Right hindlimb (tissue), 1 donor: ENCODE measurements at places on chromosomes 12 and 14.
A peak's percentile ranks its signal among the peaks of the same experiment; 100 is the strongest.

GRCh38 chr14:104513641-104514046, 65.9 kb upstream of the C14orf180 start:
- DNase-seq = no peak

DNA sequence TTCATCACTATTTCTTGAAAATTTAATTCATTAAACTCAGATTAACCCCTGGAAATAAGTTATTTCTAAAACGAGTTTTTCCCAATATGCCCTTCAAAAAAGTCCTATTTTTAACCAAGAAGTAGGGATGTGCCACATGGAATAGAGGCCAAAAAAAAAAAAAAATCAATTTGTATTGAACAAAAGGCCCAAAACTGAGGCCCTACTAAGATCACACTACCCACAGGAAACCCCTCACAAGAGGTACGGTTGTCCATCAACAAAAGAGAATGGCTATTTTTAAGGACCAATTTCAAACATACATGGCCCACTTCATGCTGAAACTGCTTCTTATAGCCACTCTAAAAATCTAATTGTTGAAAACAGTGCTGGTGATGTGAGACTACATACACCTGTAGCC, 7.5 kb upstream of the BAZ2A start:
- DNase-seq = no peak

DNA sequence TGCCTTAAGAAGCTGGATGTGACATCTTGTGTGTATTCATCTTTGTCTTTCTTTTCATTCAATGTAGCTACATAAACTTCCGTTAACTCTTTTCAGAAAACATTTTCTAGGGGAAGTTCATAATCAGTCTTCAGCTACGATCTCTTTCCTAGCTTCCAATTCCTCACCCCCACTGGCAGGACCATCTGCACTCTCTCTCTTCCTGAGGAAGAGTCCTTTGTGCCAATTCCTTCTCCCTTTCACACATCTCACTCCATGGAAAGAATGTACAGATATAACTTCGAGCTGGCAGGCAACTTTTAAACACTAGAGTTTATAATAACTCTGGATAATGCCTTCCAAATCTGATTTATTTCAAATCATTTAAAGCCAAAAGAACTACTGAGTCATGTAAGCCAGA, 495.7 kb downstream of the GALC start:
- no peak for DNase-seq

DNA sequence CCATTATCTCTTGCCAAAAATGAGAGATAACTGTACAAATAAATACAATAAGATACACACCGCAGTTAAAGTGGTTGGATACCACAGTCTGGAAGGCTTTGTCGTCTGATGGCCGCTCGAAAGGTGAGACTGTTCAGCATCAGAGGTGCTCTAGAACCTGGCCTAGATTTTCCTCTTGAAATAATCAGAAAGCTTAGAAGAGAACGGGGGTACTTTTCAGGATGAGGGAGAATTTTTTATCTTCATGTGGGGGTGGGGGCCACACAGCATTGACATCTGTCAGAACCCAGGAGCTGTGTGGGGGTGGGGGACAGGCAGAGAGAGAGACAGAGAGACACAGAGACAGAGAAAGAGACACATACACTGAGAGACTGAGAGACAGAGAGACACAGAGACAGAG, 90.5 kb downstream of the GALNT9 start:
- no peak for DNase-seq

DNA sequence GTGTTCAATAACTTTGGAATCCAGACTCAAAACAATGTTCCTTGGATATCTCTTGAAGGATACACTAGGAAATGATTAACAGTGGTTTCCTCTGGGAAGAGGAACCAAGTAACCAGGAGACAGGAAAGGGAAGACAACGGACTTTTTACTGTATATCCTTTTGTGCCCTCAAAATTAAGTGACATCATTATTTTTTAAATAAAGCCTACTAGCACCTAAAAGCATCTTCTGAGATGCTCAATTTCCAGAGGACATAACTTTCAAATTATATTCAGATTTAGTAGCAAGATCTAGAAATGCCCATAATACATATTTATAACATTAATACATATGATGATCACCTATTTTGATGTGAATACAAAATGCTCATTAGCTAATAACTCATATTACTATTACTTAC, 6.5 kb downstream of the HECTD1 start:
- DNase-seq = no peak

DNA sequence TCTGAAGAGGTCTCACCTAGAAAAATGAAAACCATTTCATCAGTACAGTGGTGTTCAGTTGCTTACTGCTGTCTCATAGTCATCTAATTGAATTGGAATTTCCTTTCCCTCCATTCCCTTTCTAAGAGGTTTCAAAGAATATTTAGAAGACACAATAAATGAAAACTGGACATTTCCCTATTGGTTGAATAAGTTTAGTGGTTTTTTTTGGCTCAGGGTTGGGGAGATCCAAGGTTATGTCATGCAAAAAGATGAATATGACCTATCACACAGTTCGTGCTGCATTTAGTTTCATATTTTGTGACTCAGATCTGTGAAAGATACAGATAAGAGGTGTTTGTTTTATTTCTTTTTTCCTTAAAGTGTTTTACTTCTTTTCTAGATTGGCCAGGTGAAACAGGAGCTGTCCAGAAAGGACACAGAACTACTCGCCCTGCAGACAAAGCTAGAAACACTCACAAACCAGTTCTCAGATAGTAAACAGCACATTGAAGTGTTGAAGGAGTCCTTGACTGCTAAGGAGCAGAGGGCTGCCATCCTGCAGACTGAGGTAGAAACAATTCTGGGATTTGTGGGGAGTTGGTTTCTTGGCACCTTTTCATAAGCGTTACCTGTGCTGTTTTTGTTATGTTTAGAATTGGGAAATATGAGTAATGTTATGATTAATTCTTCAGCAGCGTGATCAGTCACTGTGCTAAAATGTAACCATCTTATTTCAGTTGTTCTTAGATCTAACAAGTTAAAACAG, 124.6 kb downstream of the ERC1 start:
- DNase-seq = no peak

DNA sequence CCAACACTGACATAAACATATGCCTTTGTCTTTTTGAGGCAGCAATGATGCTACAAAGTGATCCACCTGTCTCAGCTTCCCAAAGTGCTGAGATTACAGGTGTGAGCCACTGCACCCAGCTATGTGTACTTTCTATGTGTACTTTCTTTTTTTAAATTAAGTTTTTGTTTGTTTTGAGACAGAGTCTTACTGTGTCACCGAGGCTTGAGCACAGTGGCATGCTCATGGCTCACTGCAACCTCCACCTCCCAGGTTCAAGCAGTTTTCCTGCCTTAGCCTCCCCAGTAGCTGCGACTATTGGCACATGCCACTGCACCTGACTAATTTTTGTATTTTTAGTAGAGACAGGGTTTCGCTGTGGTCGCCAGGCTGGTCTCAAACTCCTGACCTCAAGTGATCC, 172.5 kb upstream of the ALG10B start:
- DNase-seq = no peak

DNA sequence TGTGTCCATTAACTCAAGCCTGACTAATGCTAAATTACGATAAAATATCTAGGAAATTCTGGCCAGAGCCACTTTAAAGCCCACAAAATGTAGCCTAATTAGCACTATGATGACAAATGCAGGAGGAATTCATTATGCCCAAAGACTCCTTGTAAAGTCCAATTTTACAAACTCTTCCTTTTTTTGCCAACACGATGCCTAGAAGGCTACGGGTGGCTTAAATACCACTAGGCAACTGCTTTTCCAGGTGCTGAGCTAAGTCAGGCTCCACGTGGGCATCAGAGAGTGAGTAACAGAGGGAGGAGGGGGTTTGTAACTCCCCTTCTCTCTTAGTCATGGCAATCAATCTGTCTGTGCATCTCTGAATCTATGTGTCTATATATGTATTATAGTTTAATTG, 172.4 kb upstream of the NTF3 start:
- DNase-seq = no peak

DNA sequence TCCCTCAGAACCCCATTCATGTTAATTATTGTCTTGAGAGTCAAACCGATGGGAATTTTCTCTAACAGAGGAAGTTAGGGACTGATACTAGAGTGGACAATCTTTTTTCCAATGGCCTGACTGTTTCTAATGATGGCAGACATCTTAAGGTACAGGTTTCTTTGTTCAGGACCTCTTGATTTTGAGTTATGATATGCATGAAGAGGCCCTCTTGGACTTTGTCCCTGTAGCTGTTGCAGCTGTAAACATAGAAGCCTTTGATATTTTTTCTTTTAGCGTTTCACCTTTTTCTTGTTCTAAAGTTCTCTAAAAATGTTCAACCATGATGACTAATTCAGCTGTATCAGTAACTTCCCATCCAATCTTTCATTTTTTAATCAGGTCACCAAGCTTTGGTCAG, 53.0 kb downstream of the LGR5 start:
- no peak for DNase-seq

GRCh38 chr12:30145684-30146032, 361.9 kb upstream of the TMTC1 start:
- no peak for DNase-seq

GRCh38 chr12:94795044-94795443, 144.7 kb upstream of the TMCC3 start:
- DNase-seq = no peak

GRCh38 chr12:93838193-93838592, 161.0 kb downstream of the CRADD start:
- DNase-seq = no peak

DNA sequence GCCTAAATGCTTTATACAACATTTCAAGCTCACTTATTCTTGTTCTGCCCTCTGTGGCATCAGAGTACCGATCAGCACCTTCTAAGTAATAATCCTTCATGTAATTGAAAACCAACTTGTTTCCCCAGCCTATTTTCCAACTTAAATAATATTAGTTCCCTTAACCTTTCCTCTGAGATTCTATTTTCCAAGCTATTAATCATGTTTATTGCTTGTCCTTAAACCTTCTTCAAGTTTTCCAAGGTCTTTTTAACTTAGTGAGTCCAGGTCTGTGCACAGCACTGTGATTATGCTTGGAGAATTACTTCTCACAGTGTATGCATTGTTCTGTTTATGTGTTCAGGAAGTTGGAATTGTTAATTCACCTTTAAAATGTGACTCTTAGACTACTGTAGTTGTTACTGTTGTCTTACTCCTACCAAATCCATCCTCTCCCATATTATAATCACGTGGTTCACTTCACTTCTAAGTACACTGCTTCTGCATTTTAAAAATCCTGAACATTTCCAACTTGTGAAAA, 1039.3 kb upstream of the FOXG1 start:
- no peak for DNase-seq

DNA sequence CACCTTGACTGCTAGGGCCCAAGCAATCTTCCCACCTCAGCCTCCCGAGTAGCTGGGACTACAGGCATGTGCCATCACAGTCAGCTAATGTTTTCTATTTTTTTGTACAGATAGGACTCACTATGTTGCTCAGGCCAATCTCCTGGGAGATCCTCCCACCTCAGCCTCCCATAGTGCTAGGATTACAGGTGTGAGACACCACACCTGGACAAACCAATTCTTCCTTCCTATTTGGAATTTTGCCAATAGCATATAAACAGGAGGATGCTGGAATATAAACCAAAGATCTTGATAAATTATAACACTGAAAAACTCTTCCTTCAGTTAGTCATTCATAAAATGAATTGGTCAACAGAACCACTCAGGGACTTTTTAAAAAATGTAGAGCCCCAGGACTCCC, 8.4 kb downstream of the ACIN1 start:
- DNase-seq = no peak

DNA sequence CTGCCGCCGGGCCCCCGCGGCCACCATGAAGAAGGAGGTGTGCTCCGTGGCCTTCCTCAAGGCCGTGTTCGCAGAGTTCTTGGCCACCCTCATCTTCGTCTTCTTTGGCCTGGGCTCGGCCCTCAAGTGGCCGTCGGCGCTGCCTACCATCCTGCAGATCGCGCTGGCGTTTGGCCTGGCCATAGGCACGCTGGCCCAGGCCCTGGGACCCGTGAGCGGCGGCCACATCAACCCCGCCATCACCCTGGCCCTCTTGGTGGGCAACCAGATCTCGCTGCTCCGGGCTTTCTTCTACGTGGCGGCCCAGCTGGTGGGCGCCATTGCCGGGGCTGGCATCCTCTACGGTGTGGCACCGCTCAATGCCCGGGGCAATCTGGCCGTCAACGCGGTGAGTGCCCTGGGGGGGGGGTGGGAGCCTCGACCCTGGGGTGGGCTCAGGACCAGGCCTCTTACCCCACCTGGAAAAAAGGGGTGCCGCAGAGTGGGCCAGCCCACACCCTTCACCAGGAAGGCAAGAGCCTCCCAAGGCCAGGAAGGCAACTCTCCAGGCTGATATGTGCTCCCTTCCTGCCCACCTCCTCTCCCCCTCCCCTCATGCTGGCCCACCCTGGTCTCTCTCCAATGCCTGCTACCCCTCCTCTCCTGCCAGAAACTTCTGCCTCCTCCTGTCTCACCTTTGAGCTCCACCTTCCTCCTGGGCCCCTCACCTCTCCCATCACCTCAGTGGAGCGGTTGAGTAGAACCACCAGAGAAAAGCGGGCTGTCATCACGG, 507 bp downstream of the AQP5 start:
- no peak for DNase-seq

- DNase-seq = no peak
Measured at GRCh38 chr12:119796292-119796691, 80.8 kb downstream of the CIT start.

GRCh38 chr12:10718279-10718821, 4.8 kb downstream of the YBX3 start:
- peak; percentile 38 for DNase-seq

GRCh38 chr12:12200363-12200762, 66.5 kb downstream of the LRP6 start:
- no peak for DNase-seq

DNA sequence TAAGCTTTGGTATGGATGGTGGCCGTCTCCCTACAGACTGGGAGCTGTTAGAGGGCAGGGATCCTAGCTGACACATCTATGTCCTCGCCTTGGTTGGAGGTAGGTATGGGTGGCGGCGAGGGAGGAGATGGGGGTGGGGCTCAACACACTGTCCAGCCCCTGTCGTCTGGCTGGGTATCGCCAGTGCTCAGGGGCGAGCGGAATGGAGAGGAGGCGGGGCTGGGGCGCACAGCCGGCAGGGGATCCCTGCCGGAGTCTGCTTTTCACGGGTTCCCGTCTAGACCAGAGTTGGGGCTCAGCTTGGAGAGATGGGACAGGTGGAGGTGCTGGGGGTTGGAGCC, 16.1 kb downstream of the TAMALIN start:
- no peak for DNase-seq

GRCh38 chr12:67697443-67697842, 48.9 kb downstream of the DYRK2 start:
- no peak for DNase-seq

GRCh38 chr12:5489760-5490406, 58.0 kb downstream of the NTF3 start:
- DNase-seq = peak; percentile 41

- no peak for DNase-seq
Measured at GRCh38 chr14:65206448-65207096, 104.3 kb upstream of the MAX start.
